ENCODE measurements at places on chromosomes 1 and 21. TPM values are rescaled to one million over a fixed set of nuclear protein-coding genes. Genes with fewer than 3 reads are reported as not detected.

Gene SPRR1A
- polyA plus RNA-seq: not detected

Gene IVNS1ABP
- polyA plus RNA-seq: 443 TPM

Gene IQGAP3
- polyA plus RNA-seq: 18.2 TPM

- no peak for DNase-seq
Measured at GRCh38 chr21:35485364-35485763, 436.3 kb upstream of the RUNX1 start.

DNA sequence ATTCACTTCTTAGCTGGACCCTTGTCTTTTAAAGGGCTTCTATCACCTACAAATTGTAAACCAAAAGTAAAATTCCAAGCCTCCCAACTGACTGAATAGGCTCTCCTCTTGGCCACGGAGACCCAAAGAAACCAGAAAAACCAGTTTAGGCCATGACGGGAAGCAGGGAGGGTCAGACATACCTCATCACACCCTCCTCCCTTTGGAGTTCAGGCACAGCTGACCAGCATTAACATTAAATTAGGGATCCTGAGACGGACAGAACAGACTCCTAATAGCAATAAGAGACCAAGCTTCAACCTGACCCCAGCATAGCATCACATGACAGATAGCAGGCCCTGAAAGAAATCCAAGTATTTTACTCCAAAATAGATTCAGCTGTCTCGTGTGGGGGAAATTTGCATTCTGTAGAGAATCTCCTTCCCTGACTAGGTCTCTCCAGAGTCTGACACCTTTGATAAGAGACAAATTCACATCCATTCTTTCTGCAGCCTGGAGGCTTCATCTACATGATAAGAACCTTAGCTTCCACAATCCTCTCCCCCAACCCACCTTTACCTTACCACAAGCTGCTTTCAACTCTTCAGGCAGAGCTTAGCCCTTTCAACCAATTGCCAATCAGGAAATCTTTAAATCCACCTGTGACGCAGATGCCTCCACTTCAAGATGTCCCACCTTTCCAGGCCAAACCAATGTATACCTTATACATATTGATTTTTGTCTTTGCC, 177.1 kb upstream of the RAB4A start:
- no peak for DNase-seq

GRCh38 chr1:159924025-159924790, 1.1 kb downstream of the TAGLN2 start:
- DNase-seq: no peak

- DNase-seq: no peak
Measured at GRCh38 chr1:27275696-27276095, 41.3 kb downstream of the WDTC1 start.

- no peak for DNase-seq
Measured at GRCh38 chr1:66294707-66295370, 239.1 kb upstream of the SGIP1 start.

- no peak for DNase-seq
Measured at GRCh38 chr1:58325866-58326265, 220.7 kb downstream of the OMA1 start.

Measured in left renal cortex interstitium (tissue), 4 donors.